CD4-positive, alpha-beta memory T cell (primary cell): ENCODE measurements at places on chromosomes 1 and 21. TPM values are rescaled to one million over a fixed set of nuclear protein-coding genes. Genes with fewer than 3 reads are reported as not detected.

DNA sequence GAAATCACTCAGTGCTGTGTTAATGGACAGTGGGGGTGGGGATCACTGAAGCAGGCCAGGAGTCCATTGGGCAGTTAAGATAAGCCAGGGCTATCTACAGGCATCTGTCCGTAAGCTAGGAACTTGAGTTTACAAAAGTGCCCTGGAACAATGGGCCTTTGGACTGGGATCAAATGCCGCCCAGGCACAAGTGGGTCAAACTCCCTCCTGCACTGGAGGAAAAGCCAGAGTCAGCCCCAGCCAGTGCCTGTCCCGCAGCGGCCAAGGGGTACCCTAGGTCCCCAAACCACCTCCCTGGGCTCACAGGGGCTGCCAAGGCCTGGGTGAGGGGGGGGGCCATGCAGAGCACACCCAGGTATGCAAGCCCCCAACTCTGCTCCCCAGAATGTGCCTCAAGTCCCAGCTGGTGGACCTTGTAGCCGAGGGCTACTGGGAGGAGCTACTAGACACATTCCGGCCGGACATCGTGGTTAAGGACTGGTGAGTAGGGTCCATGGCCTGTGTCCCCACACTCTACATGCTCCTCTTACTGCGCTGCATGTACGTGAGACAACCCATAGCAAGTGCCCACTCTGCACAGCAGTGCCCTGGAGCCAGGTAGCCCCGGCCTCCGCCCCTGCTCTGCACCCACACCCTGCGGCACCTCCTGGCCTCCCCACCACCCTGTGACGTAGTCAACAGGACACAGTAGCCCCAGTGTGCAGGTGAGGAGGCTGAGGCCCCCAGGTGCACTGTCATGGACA lies 7.7 kb downstream of the FBXO6 start:
- no peak for DNase-seq

- DNase-seq = no peak
Measured at GRCh38 chr1:235366286-235366685, 941 bp upstream of the TBCE start.

GRCh38 chr1:231590453-231591198 lies 36.0 kb upstream of the DISC1 start:
- peak; percentile 35 for DNase-seq

DNA sequence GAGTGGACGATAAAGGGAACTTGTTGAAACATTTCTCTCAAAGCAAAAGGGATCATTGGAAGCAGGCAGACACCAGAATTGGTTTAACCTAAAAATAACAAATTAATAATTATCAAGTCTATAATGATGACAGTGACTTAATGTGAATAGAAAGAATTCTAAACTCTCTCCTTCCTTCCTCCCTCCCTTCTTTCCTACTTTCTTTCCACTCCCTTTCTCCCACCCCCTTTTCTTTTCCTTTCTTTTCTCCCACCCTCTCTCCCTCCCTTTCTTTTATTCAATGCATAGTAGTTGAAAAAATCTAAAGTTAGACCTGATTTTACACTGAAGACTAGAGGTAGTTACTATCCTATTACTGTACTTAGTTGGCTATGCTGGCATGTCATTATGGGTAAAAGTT lies 55.7 kb downstream of the PTPRC start:
- no peak for DNase-seq

GRCh38 chr1:173856014-173856413 lies 11.8 kb downstream of the GAS5 start:
- no peak for DNase-seq

- peak; percentile 42 for DNase-seq
Measured at GRCh38 chr1:84996846-84997666, at the start of gene MCOLN2. TSS of gene MCOLN2 (minus strand) at chr1:84997113. CDS start at chr1:84996872, 241 bp downstream.

GRCh38 chr21:28083350-28083749 lies 909.3 kb downstream of the LTN1 start:
- DNase-seq = no peak

GRCh38 chr1:225763716-225764548 lies 13.7 kb upstream of the SRP9 start:
- no peak for DNase-seq

- no peak for DNase-seq
Measured at GRCh38 chr1:18145851-18146618, 38.4 kb downstream of the IGSF21 start.

DNA sequence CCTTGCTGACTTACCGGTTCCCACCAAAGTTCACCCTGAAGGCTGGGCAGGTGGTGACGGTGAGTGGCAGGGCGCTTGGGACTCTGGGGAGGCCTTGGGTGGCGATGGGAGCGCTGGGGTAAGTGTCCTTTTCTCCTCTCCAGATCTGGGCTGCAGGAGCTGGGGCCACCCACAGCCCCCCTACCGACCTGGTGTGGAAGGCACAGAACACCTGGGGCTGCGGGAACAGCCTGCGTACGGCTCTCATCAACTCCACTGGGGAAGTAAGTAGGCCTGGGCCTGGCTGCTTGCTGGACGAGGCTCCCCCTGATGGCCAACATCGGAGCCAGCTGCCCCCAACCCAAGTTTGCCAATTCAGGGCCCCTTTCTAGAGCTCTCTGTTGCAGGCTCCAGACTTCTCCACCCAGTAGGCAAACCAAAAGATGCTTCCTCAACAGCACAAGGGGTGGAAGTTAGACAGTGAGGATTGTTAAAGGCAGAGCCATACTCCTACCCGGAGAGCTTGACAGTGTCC lies 16.4 kb upstream of the SEMA4A start:
- no peak for DNase-seq

GRCh38 chr1:50975436-50975835 lies 5.4 kb downstream of the CDKN2C start:
- no peak for DNase-seq

GRCh38 chr1:154747380-154747739 lies 122.7 kb downstream of the KCNN3 start:
- no peak for DNase-seq

DNA sequence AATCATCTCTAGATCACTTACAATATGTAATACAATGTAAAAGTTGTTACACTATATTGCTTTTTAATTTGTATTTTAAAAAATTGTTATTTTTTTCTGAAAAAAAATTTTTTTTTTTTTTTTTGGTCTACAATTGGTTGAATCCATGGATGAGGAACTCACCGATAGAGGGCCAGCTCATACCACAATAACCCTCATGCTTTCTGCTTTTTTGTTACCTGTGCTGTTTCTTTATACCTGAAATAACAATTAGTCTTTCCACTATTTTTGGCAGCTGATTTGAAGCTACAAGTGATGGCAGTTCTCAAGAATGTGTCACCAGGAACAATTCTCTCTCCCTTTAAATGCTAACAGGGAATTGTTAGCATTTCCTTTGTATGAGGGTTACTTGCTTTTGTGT lies 12.0 kb downstream of the SMG7 start:
- no peak for DNase-seq

DNA sequence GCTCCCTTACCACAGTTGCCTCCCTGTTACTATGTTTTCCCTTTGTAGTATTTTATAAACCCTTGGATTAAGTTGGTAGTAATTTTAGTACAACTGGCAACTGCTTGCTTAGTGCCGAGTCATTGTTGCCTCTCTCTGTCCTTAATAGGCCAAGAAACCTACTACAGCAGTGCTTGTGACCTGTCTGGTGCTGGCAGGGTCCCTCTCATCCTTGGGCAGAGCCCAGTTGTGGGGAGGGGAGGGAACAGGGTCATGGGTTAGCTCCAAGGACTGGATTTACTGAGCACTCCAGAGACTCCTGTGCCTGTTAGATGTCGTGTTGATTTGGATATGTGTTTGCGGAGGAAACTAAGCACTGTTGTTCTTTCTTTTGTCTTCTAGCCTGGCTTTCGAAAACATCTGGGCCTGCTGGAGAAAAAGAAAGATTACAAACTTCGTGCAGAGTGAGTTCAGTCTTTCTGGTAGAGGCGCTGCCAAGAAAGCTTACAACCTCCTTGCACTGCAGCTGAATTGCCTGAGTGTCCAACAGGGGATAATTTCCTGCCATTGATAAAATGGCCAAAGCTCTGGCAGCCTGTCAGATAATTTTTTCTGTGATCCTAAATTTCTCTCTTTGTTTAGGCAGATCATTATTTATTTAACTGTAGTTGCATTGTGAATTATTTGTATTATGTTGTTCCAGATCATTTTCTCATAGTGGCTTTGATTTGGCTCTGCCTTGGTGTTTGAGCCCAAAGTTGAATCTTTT lies 3.6 kb downstream of the UTP11 start:
- no peak for DNase-seq

DNA sequence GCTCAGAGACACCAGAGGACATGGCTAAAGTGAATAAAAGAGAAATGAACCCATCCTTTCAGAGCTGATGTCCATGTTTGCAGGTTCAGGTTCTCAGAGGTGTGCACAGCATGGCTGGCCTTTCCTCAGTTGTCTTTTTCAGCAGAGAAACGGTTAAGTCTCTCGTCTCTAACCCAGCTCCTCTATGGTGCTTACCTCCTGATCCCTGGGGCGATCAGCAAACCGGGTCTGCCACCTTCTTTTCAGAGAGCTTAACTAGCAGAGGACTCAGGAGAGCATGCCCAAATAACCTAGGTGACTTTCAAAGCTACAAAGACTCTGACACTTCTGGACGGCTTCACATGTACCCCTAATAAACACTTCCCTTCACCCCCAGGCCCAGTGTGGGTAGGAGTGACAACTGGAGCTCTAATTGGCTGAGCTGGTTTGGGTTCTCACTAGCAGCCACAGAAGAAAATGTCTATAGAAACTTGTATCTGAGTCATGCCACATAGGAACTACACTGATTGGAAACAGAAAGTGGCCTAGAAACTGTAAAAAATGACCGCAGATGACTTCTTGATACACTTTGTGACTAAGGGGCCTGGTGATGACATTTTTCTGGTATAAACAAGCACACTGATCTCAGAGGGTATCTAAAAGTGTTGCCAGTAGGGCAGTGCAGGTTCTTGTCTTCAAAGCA lies at the start of gene AIM2:
Gene AIM2 (minus strand): TSS at position 329 of the 682 bp plus-strand sequence. CDS start 3,267 bp downstream, outside the sequence.
- DNase-seq = peak; percentile 89

DNA sequence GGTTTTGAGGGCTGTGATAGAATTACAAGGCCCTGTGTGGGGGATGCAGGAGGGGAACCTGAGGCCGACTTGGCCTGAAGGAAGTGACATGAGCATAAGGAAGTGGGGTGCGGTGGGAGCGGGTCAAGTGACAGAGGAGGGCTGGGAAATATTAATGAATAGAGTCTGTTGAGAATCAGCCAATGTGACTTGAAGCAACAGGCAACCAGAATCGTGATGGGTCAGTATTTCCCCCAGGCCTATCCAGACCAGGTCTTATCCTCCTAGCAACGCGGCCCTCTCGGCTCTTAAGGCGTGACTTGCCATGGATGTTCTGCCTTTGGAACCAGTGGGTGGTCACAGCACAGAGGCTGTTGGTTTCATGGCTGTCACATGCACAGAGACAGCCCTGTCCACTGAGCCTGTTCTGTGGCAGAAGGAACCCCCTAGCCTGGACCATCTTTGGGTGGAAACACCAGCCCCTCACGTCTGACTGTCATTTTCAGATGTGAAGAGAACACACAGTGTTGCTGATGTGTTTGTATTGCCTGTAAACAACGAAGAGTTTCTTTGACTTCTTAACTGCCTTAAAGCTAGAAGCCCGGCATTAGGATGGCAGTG lies 468.8 kb downstream of the CAMTA1 start:
- DNase-seq = no peak

GRCh38 chr21:44043613-44044012 lies 31.5 kb downstream of the TRAPPC10 start:
- DNase-seq = no peak

DNA sequence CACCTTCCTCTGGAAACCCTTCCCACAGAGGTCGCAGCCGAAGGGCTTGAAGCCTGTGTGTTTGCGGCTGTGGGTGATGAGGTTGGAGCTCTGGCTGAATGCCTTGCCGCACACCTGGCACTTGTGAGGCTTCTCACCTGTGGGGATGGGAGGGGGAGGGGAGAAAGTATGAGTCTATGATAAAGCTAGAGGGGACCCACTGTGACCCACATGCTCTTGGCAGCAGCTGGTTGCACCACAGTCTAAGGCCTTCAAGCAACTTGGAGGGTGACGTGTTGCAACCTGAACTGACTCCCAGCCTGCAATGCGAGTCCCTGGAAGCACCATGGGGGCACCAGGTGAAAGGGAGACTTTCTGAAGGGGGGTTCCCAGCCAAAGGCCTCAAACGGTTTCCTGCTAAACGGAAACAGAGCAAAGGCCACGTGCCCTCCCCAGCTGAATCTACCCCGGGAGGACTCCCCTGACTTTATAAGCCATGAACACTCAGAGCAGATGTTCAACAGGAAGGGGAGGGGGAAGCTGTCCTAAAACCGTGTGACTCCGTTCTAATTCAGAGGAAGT lies 10.6 kb downstream of the GFI1 start:
- peak; percentile 50 for DNase-seq

DNA sequence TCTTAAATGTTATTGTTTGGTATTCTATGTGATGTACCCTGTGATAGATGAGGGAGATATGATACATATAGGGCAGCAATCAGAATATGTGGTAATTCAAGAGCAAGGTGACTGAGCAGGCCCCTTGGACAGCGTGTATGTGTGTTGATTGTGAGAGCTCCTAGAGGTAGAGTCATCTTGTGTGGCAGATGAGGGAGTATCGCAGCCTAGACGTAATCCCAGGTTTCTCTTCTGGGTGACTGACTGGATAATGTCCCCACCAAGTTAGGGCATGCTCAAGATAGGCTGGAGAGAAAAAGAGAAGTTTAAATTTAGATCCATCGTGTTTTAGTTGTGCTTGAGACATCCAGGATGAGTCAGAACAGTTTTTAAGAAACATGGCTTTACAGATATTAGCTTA lies 185.3 kb downstream of the ZP4 start:
- no peak for DNase-seq

DNA sequence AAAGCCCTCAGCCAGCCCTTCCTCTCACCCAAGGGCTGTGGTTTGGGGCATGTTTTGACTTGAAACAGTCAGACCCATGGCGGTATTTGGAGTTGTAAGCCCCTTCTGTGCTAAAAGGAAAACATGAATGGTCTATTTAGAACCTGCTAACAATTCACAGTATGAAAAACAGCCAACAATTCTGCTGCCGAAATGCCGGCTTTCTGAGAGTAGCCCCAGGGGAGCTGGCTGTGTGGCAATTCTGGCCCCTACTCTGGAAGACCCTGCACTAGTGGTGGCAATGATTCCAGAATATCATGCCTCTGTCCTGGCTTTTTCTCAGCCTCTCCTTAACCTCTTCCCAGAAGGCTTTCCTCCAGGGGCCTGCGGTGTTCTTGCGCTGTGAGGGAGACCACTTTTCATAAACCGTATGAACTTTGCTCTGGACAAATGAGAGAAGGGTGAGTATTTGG lies 118.7 kb downstream of the EDEM3 start:
- no peak for DNase-seq

- no peak for DNase-seq
Measured at GRCh38 chr21:28216976-28217523, 775.6 kb downstream of the LTN1 start.

Gene LBR
- total RNA-seq = 138 TPM

Gene PRRX1
- total RNA-seq = not detected

Gene COL24A1
- total RNA-seq = 0.09 TPM

Gene SIK1
- total RNA-seq = 0.35 TPM

Gene C1orf56
- total RNA-seq = 3.5 TPM

Gene KIF17
- not detected for total RNA-seq

Gene GCSAML
- not detected for total RNA-seq

Gene RSPH1
- total RNA-seq = not detected

Gene CFHR2
- total RNA-seq = not detected

Gene AMIGO1
- 28.1 TPM for total RNA-seq

Gene IPO9
- total RNA-seq = 41.2 TPM

Gene CCT3
- total RNA-seq = 109 TPM
